Activated naive CD4-positive, alpha-beta T cell treated with Interleukin-2 at 50 U/mL for 16 hours (primary cell): ENCODE measurements at places on chromosomes 2 and 18.

GRCh38 chr18:30271716-30272115 is 770.8 kb downstream of the DSC3 start:
- no peak for DNase-seq

DNA sequence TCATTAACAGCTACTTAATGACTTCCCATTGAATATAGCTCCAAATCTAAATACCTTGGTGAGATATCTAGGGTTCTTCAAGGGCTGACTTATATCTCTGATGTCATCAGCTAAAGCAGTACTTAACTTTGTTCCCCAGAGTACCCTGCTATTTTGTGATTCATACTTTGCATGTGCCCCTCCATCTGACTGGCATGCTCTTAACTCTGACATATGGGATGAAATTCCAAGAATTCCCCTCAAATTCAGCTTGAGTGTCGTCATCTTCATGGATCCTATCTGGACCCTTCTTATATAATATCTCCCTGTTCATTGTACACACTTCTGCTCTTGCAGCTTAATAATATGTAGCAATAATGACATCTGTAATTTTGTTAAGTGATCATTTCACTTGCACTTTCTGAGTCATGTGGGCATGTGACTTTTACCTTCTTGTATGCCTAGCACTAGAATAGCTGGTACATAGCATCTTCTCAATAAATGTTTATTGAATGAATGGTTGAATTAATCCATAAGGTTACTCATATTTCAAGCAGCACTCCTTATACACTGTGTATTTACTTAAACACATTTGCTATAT is 172.9 kb downstream of the WDR7 start:
- DNase-seq: no peak

DNA sequence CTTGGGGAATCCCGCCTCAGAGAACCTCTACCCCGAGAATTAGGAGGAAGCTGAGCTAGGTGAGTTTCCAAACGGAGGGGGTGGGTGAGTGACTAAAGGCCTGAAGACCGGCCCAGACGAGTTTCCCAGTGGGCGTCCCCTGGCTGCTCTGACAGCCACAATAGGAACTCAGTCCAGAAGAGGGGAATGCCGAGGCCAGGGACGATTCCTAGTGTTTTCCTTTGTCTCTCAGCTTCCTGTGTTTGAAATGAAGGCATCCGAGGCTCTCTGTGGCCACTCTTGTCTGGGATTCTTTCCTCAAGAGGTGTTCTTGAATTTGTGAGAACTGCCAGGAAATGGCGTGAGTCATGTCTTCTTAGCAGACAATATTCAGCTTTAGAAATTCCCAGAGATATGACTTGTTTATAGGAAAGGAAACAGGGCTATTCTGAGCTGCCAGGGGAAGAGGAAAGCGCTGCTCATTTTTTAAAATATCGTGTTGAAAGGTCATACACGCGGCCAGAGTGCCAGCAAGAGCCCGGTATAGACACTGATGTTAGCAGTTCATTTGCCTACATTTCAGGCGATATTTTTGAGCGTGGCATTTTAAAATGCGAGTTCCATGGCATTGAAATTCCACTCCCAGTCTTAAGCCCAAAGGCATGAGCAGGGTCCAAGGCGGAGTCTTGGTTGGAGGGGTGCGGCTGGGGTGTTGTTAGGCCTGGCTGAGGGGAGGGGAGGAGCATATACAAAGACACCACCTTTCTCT is 169.1 kb upstream of the KLF7 start:
- DNase-seq: peak; percentile 63

DNA sequence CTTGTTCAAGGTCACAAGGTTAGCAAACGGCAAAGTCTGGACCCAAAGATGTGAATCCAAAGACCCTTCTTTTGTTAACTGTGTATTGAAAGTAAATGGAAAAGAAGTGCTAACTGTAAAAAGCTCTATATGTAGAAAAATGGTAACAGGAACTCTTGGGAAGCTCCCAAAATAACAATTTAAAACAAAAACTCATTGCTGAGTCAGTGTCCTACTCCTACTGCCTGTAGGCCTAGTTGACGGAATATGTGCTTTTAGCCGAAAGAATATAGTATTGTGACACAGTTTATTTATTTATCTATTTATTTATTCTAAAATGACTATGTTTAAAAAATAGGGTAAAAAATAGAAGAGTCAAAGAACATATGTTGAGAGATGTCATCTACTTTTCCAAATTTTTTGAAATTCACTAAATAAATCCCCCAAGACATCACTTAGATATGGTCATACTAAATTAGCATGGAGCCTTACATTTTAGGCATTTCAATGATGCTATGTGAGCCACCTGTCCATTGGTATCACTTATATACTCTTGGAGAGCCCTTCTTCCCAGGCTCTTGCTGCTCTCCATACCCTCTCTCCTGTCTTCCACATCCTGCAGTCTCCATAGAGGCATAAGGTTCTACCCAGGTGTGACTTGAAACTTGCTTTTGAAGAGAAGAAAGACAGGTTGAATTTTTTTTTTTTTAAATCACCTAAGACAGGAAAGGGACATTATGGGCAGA is 13.7 kb downstream of the COL5A2 start:
- DNase-seq: no peak

DNA sequence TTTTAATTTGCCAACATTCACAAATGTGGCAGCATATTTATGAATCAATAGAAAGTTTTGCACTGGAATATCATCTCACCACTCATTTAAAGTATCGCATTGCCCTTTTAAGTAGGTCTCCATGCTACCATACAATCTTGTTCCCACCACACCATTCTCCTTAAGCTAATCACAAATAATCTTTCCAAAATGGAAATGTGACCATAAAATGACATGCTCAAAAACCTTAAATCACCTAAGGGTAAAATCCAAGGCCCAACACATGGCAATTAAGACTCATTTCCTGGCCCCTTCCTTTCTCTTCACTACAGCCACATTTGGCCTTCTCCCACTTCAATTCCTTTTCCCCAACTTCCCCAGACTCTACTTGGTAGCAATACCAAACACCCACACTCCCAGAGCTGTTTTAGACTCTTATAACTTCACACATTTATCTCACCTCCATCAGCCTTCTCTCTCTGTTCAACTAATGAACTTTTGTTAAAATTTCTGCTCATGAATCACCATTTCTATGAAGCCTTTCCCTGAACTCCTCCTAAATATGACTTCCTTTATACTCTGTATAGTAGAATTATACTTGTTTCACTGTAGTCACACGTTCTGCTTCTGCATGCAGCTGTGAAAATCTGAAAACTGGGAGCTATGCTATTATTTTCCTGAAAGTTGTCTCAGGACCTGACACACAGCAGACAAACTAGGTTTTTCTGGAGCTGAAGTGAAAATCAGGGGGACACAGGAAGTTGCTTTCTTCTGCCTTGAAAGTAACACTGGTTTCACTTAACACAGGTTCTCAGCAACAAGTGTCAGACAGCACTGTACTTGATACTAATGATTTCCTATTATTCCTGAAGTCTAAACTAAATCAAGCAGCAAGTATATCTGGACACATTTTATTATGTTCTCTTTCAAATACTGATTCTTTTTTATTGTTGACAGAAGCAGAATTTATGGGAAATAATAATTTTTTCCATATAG is 303.9 kb downstream of the ZEB2 start:
- DNase-seq: no peak

DNA sequence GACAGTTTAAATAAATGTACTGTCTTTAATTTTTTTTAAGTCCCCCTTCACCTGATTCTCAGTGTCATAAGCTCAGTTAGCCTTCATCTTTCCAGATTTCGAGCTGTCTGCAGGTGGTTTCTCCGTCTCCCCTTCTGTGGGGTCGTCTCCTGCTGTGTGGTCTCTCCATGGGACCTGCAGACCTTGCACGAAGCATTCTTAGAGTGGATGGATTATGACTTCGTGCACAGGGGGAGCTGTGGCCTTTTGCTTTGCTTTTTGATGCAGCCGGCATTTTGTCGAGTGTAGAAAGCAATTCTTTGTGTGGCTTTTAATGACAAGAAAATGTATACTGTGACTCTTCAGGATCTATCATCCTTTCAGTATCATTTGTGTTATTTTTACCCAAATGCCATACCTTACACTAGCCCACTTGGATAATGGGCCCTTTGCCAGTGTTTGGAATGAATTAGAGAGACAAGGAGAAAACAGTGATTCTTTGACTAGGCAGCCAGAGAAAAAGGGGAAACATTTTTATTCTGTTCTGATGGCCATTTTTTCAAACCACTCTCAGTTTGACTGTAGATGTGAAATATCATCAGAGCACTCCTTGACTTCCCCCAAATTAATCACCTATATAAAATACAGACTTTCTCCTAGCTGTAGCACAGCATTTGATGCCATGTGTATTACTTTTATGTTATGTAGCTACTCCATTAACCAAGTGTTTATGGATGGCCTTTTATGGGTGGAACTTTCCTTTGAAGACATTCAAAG is 54.3 kb downstream of the ITGA6 start:
- no peak for DNase-seq
